ENCODE measurements at places on chromosomes 13 and 19. TPM values are rescaled to one million over a fixed set of nuclear protein-coding genes. Genes with fewer than 3 reads are reported as not detected.

Gene BORCS8
- 7.8 TPM for total RNA-seq

Gene GJA3
- 0.05 TPM for total RNA-seq

DNA sequence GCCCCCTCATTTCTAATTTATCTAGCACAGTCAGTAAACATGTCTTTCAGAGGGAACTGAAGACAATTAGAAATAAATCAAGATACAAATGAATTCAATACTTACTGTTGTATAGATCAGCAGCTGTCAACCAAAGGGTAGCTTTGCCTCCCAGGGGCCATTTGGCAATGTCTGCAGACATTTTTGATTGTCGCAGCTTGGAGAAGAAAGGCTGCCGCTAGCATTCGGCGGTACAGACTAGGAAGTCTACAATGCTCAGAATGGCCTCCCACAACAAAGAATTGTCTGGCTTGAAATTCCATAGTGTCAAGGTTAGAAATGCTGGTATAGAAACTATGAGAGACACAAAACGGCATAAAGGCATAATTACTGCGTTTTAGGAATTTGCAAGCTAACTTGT is 91.6 kb downstream of the RGCC start:
- no peaks in the 10 kb centered on the region for H3K4me1 ChIP-seq
- no peak overlapping the region for H3K4me3 ChIP-seq
- no peaks in the 10 kb centered on the region for H3K27me3 ChIP-seq
- no peak for DNase-seq
- no peak overlapping the region for H3K27ac ChIP-seq
- H3K36me3 ChIP-seq: no peaks in the 10 kb centered on the region

Gene KLK10
- not detected for total RNA-seq

Gene ZNF536
- 0.17 TPM for total RNA-seq

- H3K4me3 ChIP-seq: no peak overlapping the region
- H3K27ac ChIP-seq: no peak overlapping the region
- H3K4me1 ChIP-seq: no peaks in the 10 kb centered on the region
- H3K36me3 ChIP-seq: no peaks in the 10 kb centered on the region
- no peak for DNase-seq
Measured at GRCh38 chr13:79997244-79997643, 343.7 kb downstream of the SPRY2 start.
